RWPE1 (cell line): ENCODE measurements at places on chromosomes 12 and 14.

GRCh38 chr14:75537071-75537470, 14.8 kb downstream of the BATF start:
- no peak for DNase-seq

DNA sequence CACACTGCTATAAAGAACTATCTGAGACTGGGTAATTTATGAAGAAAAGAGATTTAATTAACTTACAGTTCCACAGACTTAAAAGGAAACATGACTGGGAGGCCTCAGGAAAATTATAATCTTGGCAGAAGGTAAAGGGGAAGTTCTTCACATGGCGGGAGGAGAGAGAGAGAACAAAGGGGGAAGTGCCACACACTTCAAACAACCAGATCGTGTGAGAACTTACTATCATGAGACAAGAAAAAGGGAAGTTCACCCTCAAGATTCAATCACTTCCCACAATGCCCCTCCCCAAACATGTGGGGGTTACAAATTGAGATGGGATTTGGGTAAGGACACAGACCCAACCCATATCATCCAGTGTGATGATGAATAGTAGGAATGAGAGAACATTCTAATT, 366.5 kb downstream of the LRFN5 start:
- no peak for DNase-seq

DNA sequence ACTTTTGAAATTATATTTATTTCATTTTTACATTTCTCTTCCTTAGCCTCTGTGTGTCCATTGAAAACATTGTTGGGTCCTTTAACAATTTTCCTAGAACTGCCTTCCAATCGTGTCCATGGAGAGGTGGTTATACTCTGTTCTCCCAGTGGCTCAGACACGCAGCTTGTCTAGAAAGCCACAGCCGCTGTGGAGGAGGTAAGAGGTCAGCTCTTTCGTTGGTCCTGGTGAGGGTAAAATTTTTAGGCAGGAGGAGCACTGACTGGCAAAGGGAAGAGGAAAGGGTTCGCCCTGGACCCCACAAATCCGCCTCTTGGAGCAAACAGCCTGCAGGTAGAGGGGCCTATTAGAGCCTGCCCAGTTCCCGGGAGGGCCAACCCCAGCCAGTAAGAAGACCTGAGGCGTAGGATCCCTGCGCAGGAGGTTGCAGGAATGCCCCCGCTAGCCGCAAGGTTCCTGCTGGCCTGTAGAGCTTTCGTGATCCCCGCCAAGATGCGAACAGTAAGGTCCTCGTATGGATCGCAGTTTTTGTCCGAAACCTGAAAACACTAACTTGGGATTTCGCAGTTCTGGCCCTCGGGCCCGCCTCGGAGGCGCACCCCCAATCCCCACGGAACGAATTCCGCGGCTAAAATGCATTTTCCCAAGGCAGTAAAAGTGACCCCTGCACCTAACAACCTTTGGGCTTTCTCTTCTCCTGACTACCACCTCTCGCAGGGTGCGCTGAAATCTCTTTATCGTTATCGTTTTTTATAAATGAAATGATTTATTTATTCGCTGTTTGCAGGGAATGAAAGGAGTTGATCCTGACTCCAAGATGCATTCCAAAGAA, 7.5 kb upstream of the PAX9 start:
- no peak for DNase-seq

DNA sequence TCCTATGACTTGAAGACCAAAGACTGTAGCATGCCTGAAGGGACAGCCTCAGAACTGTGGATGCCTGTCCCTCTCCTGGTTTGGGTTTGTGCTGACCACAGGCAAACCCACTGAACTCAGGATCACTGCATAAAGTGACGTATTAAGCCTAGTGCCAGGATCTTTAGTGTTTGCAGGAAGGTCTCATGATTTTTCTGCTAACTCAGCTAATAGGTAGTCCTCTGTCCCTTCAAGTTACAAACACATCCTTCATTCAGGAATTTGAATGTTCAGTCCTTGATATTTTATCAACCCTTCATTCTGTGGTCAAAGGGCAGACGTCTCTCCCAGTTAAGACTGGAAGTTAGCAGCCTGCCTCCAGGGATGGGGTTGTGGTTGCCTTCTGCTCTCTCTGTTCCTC, 10.3 kb upstream of the OAS3 start:
- DNase-seq: no peak

DNA sequence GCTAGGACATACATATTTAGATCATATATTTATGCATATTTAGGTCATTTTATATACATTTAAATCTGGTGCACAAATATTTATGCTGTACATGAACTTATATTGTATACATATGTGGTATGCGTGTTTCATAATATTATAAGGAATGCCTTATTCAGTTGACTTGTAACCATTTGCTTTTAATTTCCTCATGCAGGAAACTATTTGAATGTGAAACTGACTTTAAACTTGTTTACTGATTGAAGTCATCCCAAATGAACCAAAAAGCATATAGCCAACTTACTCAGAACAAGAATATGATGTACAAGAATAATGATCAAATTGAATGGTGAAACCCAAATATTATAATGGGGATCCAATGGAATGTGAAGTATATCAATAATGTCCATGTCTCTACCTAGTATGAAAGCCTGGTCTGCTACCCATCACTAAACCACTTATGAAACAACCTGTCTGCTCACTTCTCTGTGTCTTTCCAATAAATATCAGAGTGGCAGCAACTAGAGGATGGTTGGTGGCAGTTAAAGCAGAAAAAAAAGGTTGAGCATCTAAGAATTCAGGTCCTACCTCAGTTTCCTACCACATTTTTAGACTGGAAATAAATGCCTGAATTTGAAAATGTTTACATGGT, 38.3 kb downstream of the RPS6KA5 start:
- no peak for DNase-seq

DNA sequence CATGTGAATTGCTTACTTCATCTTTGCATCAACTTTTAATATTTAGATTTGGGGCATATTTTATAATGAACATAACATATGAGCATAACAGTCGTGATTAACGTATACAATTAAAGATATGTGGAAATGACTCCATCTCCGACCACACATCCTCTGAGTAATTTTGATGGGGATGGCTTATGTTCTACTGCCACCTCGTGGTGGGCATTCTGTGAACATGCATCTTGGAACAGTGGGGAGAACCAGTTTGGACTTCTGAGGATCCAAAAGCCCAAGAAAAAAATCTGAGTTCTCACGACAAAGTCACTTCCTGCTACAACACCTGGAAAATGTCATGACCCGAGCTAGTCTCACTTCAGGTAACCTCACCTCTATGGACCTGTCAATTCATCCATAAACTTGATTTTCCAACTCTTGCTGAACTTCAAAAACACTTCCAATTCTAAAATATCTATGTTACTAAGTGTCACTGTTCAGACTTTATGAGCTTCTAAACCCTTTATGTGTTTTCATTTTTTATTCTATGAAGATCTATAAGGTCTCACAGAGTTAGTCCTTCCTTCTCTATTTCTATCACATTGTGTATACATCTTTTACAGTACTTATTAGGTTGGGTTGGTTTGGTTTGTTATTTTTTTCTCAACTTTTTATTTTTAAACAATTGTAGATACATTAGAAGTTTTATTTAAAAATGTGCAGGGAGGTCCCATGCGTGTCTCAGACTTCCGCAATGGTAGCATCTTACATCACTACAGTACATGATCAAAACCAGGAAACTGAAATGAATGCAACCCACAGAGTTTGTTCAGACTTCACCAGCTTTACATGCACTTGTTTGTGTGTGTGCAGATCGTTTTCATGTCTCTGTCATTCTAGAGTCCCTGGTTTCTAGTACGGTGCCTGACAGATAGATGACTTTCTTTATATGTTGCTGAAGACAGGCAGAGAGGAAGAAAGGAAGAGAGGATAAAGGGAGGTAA, 38.2 kb upstream of the STAB2 start:
- DNase-seq: peak; percentile 73

GRCh38 chr14:100435459-100435858, 112.3 kb downstream of the SLC25A47 start:
- DNase-seq: no peak

- no peak for DNase-seq
Observed at GRCh38 chr14:89481196-89481595, 64.2 kb upstream of the FOXN3 start.

DNA sequence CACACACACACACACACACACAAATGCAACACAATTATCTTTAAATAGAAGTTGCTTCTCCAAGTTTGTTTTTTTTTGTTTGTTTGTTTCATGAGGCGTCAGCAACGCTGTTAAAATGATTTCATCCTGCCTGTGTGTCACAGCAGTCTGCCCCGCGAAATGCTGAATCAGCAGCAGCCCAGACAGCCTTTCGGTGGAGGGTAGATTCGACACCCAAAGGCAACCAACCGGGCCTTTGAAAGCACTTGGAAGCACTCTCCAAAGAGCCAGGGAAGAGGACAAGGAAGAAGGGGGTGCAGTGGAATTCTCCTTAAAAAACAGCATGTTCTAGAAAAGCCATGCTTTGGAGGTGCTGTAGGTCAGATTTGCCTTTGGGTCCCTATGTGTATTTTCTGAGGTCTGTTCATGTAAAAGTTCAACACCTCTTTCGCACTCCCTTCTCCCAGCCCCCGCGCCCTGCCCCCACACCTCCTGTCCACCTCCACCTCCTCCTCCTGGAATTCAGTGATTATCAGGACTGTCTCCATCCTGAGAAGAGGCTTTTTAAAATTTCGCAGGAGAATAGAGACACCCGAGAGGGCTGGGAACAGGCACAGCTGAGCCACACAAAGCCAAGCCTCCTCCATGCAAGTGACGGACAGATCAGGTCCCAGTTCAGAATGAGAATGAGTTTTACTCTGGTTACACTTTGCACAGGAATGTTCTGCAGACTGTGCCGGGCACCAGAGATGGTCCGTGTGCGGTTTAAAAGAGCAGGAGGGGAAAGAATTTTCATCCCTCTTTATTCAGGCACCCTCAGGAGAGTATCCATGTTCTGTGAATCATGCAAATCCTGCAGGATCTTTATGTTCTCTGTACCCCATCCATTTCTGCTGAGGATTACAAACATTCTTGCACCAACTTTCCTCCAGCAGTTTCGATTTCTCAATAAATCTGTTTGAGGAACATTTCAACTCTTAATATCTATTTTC, 177.9 kb downstream of the ETV6 start:
- DNase-seq: no peak

DNA sequence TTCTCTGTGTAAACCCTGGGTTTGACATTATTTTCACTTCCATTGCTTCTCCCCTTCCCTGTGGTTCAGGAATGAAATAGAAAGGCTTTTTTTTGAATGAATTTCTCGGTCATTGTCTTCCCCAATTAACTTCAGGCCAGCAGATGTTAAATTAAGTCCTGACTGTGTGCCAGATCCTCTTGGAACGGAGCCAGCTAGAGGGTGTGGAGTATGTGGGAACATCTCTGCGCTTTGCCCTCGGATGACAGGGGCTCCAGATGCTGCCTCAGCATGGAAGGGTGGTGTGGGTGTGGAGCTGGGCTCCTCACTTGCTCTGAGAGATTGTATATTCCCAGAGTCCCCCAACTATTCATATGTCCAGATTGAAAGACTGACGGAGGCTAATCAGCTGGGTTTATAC, 13.1 kb downstream of the KRT85 start:
- DNase-seq: no peak

GRCh38 chr12:112809684-112810083, 18.1 kb downstream of the RPH3A start:
- DNase-seq: no peak

- DNase-seq: no peak
Observed at GRCh38 chr12:12715128-12715458, 2.1 kb upstream of the CDKN1B start.

- DNase-seq: no peak
Observed at GRCh38 chr14:88043529-88044443, 38.9 kb downstream of the GPR65 start.

- no peak for DNase-seq
Observed at GRCh38 chr12:126210448-126210847, 1145.2 kb downstream of the AACS start.

GRCh38 chr12:87280356-87280755, 748.8 kb downstream of the C12orf50 start:
- no peak for DNase-seq

DNA sequence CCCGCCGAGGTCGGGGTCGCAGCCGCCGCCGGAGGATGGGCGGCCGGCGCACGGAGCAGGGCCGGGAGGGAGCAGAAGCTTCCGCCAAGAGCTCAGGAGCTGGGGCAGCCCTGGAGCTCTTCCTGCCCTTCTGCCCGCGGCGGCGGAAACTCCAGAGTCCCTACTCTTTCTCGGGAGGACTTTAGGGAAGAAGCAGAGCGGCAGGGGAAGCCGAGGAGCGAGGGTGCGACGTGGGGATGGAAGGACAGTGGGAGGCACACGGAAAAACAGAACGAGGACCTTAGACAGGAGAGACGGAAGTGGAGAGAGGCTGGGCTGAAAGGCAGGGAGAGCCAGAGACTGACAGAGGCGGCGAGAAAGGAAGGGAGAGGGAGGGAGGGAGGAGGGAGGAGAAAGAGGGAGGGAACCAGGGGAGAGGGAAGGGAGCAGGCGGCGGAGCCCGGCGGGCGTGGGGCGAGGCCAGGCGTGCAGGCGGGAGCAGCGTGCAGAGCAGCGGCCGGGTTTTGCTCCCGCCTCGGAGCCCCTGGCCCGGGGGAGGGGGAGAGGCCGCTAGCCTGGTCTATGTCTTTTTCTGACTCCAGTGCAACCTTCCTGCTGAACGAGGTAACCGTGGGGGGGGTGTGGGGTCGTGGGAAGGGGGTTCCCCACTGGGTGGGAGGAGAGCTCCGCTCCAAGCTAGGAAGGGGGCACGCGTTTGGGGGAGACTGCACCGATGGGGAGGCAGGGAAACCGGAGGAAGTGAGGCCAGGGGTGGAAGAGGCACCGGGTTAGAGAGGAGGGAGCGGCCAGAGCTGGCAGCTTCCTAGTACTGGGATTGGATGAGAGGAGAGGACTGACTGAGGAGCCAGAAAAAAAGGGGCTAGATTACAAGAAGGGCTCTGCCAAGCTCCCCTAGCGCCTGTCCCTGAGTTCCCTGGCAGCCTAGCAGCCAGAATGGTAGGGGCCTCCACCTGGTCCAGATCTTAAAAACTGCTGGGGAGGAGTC, 2.9 kb upstream of the CACNB3 start:
- peak; percentile 80 for DNase-seq

- peak; percentile 74 for DNase-seq
Observed at GRCh38 chr12:122980183-122981035, at the start of gene ARL6IP4. Gene ARL6IP4 (plus strand): TSS chr12:122980681. CDS start chr12:122981140, 459 bp downstream.

DNA sequence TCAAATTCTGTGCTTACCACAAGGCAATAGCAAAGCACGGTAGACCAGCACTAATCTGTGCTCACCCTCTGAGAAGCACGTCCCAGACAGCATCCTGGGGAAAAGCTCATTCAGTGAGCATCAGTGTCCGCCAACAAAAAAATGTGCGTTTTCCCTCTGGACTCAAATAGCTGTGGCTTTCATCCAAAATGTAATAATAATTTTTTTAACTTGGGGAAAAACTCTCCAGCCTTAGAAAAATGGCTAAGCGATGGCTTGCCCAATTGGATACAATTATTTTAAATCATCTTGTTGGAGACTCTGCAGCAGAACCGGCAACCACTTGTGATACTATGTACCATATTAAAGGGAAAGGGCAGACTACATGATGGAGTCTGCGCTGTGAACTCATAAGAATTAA, 1.1 kb upstream of the KRT77 start:
- DNase-seq: no peak

DNA sequence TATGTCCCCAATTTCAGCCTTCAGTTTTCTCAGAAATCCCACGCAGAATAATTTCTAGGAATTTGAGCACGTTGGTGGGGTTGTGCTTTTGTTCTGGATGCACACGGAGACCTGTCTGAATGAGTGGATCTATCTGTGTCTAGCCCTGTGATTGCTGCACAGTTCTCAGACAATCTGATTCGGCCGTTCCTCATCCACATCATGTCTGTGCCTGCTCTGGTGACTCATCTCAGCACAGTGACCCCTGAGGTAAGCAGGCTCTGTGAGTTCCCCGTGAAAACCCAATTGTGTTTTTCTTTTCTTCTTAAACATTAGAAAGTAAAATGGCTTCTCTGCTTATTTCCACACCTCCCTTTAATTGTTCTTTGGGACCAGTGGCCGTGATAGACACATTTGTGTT, 20.2 kb downstream of the UBE3B start:
- DNase-seq: peak; percentile 86
